ENCODE measurements at places on chromosomes 16 and 17.

DNA sequence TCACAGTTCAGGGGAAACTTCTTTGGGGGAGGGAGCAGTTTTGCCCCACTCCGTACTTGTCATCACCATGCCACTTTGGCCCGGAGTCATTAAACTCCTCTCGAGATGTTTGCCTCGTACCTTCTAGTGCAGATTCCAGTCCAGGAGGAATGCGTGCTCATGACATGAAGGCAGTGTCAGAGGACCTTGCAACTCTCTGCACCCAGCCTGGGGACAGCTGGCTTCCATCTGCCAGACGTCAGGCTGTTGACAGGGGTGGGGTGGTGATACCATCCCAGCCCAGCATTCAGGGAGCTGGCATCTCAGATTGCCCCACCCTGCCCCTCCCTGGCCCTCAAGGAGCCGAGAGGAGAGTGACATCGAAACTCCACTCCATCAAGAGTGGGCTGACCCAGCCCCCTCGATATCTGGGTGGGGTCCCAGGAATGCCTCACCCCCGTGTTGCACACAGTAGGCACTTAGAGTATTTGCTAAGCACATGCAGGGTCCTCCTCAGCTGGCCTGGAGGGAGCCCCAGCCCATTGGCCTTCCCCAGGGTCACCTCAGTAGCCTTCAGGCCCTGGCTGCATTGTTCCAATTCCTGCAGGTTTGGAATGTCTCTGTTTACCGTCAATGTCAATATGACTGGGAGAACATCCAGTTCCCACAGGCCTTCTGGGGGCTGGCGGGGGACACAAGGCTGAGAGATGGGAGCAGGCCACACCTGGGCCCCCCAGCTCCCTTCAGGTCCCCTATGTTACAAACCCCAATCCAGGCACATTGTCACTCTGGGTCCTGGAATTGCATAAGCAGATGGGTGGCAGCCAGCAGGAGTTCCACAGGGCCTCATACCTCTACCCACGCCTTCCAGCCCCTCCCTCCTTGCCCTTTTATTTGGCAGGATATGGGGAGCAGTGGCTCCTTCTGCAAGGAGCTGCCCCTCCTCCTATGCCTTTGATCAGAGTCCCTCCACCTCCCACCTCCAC, 21.3 kb upstream of the EMP2 start:
- DNase-seq, result no peak

DNA sequence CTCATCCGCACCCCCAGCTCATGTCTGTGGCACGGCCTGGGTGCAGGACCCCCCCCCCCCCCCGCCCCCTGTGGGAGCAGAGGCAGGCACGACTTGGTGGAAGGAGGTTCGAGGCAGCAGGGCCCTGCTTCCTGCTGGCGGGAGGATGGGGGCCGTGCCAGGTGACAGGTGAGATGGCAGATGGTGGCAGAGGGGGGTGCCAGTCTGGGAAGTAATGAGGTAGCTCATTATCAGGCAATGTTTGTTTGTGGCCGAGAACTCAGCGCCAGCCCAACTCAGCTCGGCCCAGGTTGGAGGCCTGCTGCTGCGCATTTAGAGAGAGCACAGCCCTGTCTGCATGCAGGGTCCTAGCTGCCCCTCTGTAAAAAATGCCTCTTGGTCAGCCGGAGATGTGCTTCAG, 40.1 kb upstream of the JPH3 start:
- DNase-seq, result no peak

GRCh38 chr17:50151937-50152547, 1.6 kb upstream of the PPP1R9B start:
- peak; percentile 77 for DNase-seq

- no peak for DNase-seq
Measured at GRCh38 chr16:58399718-58400633, 7.7 kb downstream of the GINS3 start.

DNA sequence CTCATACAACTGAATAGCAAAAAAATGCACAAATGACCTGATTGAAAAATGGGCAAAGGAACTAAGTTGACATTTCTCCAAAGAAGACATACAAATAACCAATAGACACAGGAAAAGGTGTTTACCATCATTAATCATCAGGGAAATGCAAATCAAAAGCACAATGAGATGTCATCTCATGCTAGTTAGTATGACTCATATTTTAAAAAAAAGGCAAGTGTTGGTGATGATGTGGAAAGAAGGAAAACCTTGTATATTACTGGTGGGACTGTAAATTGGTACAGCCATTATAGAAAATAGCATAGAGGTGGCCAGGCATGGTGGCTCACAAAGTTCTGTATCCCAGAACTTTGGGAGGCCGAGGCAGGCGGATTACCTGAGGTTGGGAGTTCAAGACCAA, 232.5 kb upstream of the ZFHX3 start:
- DNase-seq, result no peak

- DNase-seq, result no peak
Measured at GRCh38 chr17:20170085-20170484, 160.9 kb downstream of the SPECC1 start.

GRCh38 chr16:57394444-57394843, 10.1 kb upstream of the CCL17 start:
- DNase-seq, result no peak

GRCh38 chr16:4733747-4734062, 366 bp downstream of the ANKS3 start:
- DNase-seq, result no peak

DNA sequence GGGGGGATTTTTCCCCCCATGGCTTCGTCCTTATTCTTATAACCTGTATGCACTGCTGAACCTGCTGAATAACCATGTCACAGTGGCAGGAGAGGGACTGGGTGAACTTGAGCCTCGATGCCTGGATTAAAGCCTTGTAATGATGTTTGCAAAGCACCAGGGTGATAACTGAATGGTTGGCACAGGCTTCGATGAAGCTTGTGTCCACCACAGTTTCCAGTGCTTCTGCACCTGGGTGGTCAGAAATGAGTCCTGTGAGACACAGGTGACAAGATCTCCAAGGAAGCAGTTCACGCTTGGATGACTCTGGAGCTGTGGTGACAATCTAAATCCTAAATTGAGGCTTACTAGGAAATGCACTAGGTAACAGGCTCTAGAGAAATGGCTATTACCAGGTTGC, 729.3 kb downstream of the MAF start:
- no peak for DNase-seq

GRCh38 chr16:74169687-74170376, 126.8 kb upstream of the PSMD7 start:
- DNase-seq, result no peak

DNA sequence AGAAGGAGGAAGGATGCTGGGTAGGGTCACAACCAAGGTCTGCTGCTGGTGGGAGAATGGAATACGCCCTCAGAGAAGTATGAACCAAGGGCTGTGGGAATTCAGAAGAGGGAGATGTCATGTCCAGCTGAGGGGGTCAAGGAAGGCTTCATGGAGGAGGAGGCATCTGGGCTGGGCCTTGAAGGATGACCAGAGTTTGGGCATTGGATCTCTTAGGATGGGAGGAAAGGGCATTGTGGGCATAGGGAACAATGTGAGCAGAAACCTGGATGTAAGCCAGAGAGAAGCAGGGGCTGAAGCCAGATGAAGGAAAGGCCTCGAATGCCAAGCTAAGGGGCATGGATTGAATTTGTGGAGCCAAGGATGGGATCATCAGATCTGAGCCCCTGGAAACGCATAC, 49.2 kb upstream of the MAP3K14 start:
- no peak for DNase-seq

DNA sequence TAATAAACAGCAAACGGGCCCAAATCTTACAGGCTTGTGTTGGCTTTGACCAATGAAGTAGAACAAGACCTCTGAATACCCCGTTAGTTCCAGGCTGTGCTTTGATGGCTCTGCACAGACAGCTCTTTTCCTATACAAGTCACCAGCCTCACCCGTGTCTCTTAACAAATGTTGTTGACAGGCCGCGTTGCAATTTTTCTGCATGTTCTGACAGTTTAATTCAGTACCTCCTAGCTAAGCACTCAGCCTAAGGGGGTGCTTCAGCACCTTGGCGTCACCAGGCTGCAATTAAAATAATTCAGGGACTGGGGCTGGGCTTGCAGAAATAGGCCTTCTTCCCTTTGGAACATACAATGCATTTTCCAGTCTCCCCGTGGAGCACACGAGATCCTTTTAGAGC, 500.1 kb downstream of the MAF start:
- no peak for DNase-seq

GRCh38 chr17:18362698-18363100, 651 bp downstream of the SHMT1 start:
- DNase-seq, result no peak

DNA sequence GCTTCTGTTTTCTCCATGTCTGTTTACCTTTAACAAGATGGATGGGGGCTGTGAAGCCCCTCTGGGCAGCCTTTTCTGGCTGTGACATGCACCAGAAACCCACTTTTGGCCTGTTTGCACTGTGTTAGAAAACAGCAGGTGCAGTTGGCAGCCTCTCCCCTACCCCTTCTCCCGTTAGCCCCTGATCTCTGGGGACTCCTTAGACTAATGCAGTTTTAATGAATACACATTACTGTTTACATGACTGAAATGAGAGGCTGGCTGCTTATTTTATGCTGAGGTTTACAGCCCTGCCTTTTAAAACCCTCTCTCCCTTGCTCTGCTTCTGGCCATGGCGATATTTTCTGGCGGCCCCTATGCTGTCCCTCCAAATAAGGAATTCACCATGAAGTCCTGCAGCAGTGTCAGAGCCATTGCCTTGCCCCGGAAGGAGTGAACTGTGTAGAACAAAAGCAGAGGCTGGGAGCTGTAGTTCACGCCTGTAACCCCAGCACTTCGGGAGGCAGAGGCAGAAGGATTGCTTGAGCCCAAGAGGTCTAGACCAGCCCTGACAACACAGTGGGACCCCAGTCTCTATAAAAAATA, 79.3 kb downstream of the PRKCB start:
- DNase-seq, result no peak

DNA sequence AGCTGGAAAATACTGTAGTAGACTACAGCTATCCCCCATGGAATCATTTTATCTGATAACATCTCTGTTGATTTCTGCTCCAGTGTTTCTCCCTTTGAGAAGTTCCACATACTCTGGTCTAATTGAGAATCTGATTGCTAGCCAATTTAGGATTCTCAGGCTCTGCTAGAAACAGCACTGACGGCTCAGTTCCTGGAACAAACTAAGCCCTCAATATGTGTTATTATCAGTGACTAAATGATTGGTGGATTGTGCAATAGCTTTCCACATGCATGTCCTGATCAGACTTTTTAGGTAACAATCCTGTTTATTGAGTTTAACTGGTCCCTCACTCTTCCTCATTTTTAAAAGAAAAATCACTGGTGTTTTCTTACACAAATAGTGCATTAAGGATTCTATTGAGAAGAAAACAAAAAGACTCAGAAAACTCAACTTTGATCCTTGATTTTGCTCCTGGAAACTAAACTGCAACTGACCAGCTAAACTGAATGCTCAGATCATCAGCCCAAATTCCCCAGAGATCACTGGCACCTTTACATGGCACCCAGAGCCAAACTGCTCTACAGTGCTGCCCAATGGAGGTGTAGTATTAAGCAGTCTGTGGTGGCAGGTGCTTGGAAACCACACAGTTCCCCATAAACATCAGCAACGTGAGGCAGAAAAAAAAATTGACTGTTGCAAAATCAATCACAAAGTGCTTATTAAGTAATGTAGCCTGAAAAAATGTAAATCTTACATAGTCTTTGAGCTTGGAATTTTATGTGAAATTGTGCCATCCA, 423.7 kb downstream of the TOX3 start:
- no peak for DNase-seq

GRCh38 chr16:57801098-57801808, 1.0 kb downstream of the KIFC3 start:
- DNase-seq, result no peak

- no peak for DNase-seq
Measured at GRCh38 chr17:72900654-72900971, 191.9 kb downstream of the SLC39A11 start.

GRCh38 chr17:65085397-65085796, 28.9 kb upstream of the GNA13 start:
- no peak for DNase-seq

DNA sequence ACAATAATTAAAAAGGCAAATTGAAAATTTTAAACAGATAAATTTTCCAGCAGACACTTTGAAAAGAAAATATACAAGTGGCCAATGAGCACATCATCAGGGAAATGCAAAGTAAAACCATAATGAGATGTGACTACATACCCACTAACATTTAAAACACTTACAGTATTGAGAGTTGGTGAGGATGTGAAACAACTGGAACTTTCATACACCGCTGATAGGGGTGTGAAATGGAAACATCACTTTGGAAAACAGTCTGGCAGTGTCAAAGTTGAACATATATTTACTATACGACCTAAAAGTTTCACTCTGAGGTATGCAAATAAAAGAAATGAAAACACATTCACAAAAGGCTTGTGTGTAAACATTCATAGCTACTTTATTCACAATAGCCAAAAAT, 94.0 kb upstream of the GNAO1 start:
- no peak for DNase-seq

DNA sequence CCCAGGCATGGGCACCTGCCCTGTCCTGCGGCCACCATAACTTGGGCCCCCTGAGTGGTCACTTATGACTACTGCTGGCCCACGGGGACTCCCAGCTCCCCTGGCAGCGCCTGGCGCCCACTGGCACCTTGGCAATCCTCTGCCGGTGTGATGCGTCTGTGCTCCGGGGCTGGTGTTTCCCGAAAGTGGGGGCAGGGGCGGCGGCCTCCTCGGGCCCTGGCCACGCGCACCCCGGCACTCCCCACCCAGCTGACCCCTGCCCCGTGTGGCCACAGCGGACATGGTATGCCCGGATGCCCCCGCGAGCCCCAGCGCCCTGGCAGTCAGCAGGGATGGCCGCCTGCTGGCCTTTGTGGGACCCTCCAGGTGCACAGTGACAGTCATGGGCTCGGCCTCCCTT, 8.3 kb downstream of the WDR90 start:
- no peak for DNase-seq

- DNase-seq, result peak; percentile 83
Measured at GRCh38 chr16:23435500-23435899, 17.5 kb downstream of the COG7 start.

- no peak for DNase-seq
Measured at GRCh38 chr17:77125432-77125901, 15.3 kb upstream of the SEC14L1 start.

GRCh38 chr16:75080205-75081029, 36.2 kb downstream of the LDHD start:
- no peak for DNase-seq

- DNase-seq, result peak; percentile 40
Measured at GRCh38 chr16:81483064-81483969, 38.7 kb downstream of the CMIP start.

Data from HL-60 (cell line).